ENCODE measurements at places on chromosomes 13 and 19.

GRCh38 chr19:4694211-4694987 is 24.3 kb upstream of the MYDGF start:
- DNase-seq, result no peak

DNA sequence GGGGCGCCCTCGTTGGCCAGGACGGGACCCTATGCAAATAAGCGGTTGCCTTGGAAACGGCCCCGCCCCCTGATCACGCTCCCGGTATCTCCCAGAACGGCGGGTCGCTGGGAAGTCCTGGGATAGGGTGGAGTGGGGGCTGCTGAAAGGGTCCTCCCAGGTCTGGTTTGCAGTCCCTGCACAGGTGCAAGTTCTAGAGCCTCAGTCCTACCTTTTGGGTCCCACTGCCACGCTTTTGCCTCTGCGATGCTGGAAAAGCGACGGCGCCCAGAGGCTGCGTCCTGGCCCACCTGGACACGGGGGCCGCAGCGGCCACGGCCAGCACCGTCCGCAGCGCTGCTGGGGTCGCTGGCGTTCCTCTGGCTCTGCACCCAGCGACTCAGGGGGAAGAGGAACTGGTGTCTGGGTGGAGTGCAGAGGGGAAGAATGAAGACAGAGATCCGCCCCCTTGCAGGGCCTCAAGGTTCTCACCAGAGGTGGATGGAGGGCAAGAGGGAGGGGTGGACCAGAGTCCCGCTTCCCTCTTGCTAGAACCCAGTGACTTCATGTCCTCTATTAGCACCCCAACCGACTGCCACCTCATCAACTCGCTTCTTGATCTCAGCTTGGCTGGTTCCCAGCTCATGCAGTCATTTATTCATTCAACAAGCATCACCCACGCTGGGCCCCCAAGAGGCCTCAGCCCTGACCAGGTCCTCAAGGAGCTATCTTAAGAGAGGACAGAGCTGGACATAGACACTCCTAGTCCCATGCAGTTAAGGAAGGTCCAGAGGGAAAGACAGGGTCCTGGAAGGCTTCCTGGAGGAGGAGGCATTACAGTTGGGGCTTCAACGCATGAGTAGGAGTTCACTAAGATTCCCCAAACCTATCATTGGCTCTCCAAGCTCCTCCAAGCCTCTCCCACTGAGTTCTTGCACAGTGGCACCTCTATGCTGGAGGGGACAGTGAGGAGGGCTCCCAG is at the start of gene LRRC25:
TSS of gene LRRC25 (minus strand) at position 381 of the 961 bp plus-strand sequence. CDS start 659 bp downstream, outside the sequence.
- DNase-seq, result no peak

- no peak for DNase-seq
Observed at GRCh38 chr13:58630794-58631193, 999.2 kb downstream of the PCDH17 start.

GRCh38 chr13:30745906-30746686 is 10.8 kb downstream of the ALOX5AP start:
- no peak for DNase-seq

GRCh38 chr13:43258771-43259170 is 235.4 kb downstream of the DNAJC15 start:
- no peak for DNase-seq

DNA sequence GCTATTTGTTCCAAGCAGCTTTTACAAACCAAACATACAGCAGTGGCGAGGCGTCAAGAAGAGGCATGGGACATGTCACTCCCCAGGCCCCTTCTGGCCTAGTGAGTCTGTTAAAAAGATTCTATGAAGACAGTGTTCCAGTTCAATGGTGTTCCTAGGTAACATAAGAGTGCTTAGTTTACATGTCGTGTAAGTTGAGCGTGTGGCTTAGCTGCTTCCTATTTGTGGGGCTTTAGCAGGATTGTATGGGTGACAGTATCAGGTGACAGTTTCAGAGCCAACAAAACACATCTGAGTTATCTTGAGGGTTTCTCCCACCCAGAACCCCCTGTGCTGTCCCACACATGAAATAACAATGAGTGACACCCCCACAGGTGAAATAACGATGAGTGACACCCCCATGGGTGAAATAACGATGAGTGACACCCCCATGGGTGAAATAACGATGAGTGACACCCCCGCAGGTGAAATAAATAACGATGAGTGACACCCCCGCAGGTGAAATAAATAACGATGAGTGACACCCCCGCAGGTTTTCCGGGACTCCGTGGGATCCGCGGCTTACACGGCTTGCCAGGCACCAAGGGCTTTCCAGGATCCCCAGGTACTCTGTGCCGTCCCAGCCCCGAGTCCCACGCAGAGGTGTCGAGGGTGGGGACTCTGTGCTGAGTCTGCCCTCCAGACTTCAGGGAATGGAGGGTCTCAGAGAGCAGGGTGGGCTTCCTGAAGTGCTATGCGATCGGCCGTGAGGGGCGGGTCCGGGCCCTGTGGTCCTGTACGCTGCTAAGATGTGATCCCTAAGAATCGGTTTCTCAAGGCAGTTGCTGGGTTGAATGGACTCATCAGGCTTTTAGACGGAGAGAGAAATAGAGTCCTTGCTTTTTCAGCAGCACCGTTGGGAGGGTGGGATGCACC is 68.6 kb downstream of the RAB20 start:
- no peak for DNase-seq

- no peak for DNase-seq
Observed at GRCh38 chr19:55304279-55304978, 20.6 kb downstream of the BRSK1 start.

GRCh38 chr13:33797622-33798021 is 20.3 kb upstream of the RFC3 start:
- DNase-seq, result no peak

- no peak for DNase-seq
Observed at GRCh38 chr13:24306632-24307031, 2.7 kb upstream of the C1QTNF9 start.

Data from right renal pelvis (tissue), 4 donors.